ENCODE measurements at places on chromosomes 11 and 22.

DNA sequence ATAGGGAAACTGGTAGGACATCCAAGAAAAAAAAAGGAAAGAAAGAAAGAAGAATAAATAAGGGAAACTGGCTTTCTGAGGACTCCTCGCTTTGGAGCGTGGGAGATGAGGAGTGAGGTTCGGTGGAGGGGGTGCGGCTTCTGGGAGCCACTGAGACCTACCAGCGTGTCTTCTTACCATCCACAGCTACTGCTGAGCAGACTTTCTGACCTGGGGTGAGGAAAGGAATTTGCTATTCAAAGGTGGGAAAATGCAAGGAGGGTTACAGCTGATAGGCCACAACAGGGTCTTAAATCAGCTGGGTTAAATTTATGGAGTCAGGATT is 488 bp upstream of the SELENOM start:
- peak overlapping the region; percentile 80 for H3K27ac ChIP-seq
- H3K27me3 ChIP-seq, result no peaks in the 10 kb centered on the region
- DNase-seq, result no peak
- H3K4me1 ChIP-seq, result peaks cover 18% of the 10 kb centered on the region

GRCh38 chr22:17258015-17258787 is 39.0 kb upstream of the ADA2 start:
- peak overlapping the region; percentile 46 for H3K27ac ChIP-seq
- H3K4me1 ChIP-seq, result peaks cover 18% of the 10 kb centered on the region
- H3K27me3 ChIP-seq, result no peaks in the 10 kb centered on the region
- no peaks in the 10 kb centered on the region for H3K36me3 ChIP-seq

DNA sequence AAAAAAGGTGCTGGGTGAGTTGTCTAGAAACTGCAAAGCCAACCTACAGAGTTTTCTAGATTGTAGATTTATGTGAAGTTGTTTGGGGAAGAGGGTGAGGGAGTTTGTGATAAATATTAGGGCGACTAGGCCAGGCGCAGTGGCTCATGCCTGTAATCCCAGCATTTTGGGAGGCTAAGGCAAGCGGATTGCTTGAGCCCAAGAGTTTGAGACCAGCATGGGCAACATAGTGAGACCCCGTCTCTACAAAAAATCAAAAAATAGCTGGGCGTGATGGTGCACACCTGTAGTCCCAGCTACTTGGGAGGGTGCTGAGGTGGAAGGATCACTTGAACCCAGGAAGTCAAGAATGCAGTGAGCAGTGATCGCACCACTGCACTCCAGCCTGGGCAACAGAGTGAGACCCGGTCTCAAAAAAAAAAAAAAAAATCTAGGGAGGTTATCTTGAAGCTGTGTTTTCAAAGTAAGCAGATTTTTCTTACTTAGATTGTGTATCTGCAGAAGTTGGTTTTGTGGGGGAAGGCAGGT is 844 bp downstream of the APOL6 start:
- H3K4me1 ChIP-seq, result peaks cover 43% of the 10 kb centered on the region
- peak overlapping the region; percentile 99 for H3K4me3 ChIP-seq
- H3K27ac ChIP-seq, result peak overlapping the region; percentile 100
- peaks cover 46% of the 10 kb centered on the region for H3K36me3 ChIP-seq

GRCh38 chr11:119179983-119180382 is 5.3 kb upstream of the NHERF4 start:
- H3K27me3 ChIP-seq, result no peaks in the 10 kb centered on the region
- no peak for DNase-seq
- no peak overlapping the region for H3K27ac ChIP-seq
- peaks cover 16% of the 10 kb centered on the region for H3K36me3 ChIP-seq
- no peak overlapping the region for H3K4me3 ChIP-seq

GRCh38 chr11:84468235-84468634 is 1158.9 kb downstream of the DLG2 start:
- H3K4me1 ChIP-seq, result no peaks in the 10 kb centered on the region
- DNase-seq, result no peak
- no peaks in the 10 kb centered on the region for H3K36me3 ChIP-seq

- no peak for DNase-seq
- H3K4me3 ChIP-seq, result no peak overlapping the region
- H3K27me3 ChIP-seq, result no peaks in the 10 kb centered on the region
- H3K27ac ChIP-seq, result no peak overlapping the region
- H3K36me3 ChIP-seq, result no peaks in the 10 kb centered on the region
Observed at GRCh38 chr11:110613197-110613918, 98.9 kb downstream of the ARHGAP20 start.

DNA sequence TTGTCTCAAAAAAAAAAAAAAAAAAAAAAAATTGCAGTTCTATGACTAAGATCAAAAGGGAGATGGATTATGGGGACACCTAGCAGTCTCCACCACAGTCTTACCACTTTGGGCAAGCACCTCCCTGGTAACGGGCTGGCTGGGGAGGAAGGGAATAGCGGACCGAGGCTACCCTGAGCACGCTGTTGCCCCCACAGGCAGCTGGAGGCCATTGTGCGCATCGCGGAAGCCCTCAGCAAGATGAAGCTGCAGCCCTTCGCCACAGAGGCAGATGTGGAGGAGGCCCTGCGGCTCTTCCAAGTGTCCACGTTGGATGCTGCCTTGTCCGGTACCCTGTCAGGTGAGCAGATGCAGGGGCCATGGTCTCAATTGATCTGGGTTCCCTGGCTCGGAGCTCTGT is 21.2 kb downstream of the MCM5 start:
- no peaks in the 10 kb centered on the region for H3K27me3 ChIP-seq
- H3K36me3 ChIP-seq, result peaks cover 52% of the 10 kb centered on the region
- H3K27ac ChIP-seq, result no peak overlapping the region
- no peak for DNase-seq

GRCh38 chr11:23866641-23867040 is 630.2 kb upstream of the LUZP2 start:
- no peak overlapping the region for H3K4me3 ChIP-seq
- no peaks in the 10 kb centered on the region for H3K27me3 ChIP-seq
- no peaks in the 10 kb centered on the region for H3K4me1 ChIP-seq
- H3K27ac ChIP-seq, result no peak overlapping the region

DNA sequence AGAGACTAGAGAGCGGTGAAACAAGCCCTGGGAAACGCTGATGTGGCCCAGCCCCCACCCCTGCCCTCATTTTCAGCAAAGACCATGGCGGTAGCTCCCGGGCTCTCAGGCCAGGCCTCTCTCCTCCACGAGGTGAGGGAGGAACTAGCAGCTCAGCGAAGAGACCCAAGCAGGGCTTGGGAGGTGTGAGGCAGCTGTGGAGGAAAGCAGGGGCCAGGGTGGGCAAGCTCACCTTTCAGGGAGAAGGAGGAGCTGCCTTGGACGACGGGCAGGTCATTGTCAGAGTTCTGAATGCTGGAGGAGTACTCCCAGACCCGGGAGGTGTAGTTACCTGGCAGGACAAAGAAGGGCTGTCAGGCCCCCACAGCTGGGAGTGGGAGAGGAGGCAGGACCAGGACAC is 19.9 kb downstream of the TRIM29 start:
- no peak for DNase-seq
- H3K27me3 ChIP-seq, result no peaks in the 10 kb centered on the region
- no peaks in the 10 kb centered on the region for H3K36me3 ChIP-seq
- H3K27ac ChIP-seq, result no peak overlapping the region
- no peak overlapping the region for H3K4me3 ChIP-seq

DNA sequence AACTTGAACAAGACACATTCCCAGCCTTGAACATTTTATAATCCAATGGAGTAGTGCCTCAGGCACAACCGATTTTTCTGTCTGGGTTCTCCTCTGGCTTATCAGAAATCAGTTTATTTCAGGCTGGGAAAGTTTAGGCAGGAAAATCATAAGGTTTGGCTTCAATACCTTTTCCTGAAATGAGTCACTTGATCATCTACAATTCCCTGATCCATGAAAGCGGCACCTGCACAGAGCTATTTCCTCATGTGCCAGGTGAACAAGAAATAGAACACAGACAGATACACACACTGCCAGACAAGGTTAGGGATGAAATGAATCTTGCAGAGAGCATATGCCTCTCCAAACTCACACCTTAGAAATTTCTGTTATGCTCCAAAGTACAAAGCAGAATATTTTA is 106.7 kb upstream of the OR9G4 start:
- no peak overlapping the region for H3K4me3 ChIP-seq
- no peaks in the 10 kb centered on the region for H3K4me1 ChIP-seq
- H3K27me3 ChIP-seq, result no peaks in the 10 kb centered on the region
- no peak overlapping the region for H3K27ac ChIP-seq

DNA sequence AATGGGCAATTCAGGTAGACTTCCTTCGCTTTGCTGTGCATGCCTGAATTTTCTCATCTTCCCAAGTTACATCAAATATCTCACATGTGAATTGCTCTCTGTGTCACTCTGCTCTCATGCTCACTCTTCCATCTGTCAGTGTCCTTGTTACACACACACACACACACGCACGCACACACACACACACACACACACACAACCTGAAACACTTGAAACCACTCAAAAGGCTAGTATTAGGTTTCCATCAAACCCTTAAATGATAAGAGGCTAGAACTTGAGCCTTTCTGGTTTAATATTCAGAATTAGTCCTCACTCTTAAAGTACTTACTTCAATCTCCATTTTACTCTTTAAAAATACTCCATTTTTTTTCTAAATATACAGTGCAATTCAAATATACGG is 282.4 kb downstream of the C11orf87 start:
- H3K4me3 ChIP-seq, result no peak overlapping the region
- H3K36me3 ChIP-seq, result no peaks in the 10 kb centered on the region
- no peaks in the 10 kb centered on the region for H3K27me3 ChIP-seq
- no peak for DNase-seq
- H3K4me1 ChIP-seq, result no peaks in the 10 kb centered on the region

DNA sequence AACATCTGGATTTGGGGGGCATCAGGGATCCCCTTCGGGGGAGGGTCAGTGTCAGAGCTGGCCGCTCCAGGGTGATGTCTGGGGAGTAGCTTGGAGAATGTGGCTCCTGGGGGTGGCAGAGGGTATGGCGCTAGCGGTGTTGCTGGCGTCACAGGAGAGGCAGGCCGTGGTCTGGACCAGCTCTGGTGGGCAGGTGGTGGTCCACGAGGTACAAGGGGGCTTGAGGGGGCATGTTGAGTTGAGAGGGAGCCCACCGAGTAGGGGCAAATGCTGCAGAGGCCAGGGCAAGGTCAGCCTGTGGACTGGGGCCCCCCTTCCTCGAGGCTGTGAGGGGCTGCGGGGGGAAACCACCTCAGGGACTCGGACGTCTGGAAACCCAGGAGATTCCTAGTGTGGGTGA is 8.6 kb downstream of the GRAMD4 start:
- no peaks in the 10 kb centered on the region for H3K4me1 ChIP-seq
- H3K27me3 ChIP-seq, result no peaks in the 10 kb centered on the region
- no peak for DNase-seq
- no peak overlapping the region for H3K4me3 ChIP-seq
- H3K27ac ChIP-seq, result no peak overlapping the region

DNA sequence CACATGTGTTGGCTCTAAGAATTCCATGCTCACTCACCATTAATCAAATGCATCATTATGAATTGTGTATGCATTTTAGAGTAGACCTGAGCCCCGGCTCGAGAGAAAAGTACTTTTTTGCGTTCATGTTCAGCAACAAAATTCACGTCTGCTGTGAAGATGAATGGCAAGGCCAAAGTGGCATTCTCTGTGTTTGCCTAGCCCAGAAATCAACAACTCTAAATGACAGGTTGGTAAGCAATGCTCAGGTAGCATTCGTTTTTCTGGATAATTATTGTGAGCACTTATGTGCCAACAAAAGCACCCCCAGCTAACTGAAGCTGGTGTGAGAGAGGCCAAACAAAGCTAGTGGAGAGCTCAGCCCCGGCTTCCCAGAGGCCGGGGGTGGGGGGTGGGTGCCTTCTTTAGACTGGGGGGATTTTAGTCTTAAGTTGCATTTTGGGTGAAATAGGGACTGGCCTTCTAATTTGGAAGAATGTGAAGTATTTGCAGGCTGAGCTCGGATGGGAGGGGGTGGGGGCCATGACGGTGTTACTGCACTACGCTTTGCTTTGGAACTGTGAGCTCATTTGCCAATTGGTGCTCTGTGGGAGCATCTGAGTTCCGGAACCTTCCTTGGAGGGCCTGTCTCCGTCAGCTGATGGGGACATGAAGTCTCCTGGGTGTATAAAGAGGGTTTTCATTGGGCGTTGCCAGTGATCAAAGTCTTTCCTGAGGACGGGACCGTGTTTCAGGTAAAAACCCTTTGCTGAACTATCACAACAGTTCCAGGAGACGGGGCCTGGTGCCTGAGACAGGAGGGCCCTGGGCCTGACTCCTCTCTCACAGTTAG is 29.0 kb upstream of the ALX4 start:
- no peak overlapping the region for H3K27ac ChIP-seq
- H3K27me3 ChIP-seq, result peaks cover 27% of the 10 kb centered on the region
- no peak for DNase-seq
- no peak overlapping the region for H3K4me3 ChIP-seq
- H3K36me3 ChIP-seq, result no peaks in the 10 kb centered on the region

- peaks cover 22% of the 10 kb centered on the region for H3K4me1 ChIP-seq
- peaks cover 14% of the 10 kb centered on the region for H3K36me3 ChIP-seq
- no peak overlapping the region for H3K4me3 ChIP-seq
- H3K27me3 ChIP-seq, result no peaks in the 10 kb centered on the region
Observed at GRCh38 chr22:29607426-29607825, 4.0 kb downstream of the NF2 start.

Data from activated CD8-positive, alpha-beta T cell treated with anti-CD3 and anti-CD28 coated beads for 36 hours (primary cell).